H1 (cell line): ENCODE measurements at places on chromosomes 13 and 19. TPM values are rescaled to one million over a fixed set of nuclear protein-coding genes. Genes with fewer than 3 reads are reported as not detected.

DNA sequence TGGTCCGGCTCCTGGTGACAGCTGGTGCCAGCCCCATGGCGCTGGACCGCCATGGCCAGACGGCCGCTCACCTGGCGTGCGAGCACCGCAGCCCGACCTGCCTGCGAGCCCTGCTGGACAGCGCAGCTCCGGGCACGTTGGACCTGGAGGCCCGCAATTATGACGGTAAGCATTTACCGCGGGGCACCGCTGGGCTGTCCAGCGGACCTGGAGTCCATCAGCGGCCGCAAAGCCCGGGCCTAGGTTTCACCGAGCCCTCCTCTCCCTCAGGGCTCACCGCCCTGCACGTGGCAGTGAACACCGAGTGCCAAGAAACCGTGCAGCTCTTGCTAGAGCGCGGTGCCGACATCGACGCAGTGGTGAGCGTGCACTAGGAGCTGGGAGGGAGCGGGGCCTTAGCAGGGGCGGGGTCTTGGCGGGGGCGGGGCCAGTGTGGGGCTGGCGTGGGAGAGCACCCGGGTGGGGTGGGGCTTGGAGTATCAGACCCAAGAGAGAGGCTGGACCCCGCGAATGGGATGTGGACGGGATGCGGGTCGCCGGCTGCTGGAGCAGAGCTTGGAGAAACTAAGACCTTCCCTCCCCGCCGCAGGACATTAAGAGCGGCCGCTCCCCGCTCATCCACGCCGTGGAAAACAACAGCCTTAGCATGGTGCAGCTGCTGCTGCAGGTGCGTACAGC is 8.7 kb downstream of the BCL3 start:
- H3K36me3 ChIP-seq: no peaks in the 10 kb centered on the region
- H3K4me3 ChIP-seq: peak overlapping the region; percentile 48
- peaks cover 42% of the 10 kb centered on the region for H3K4me1 ChIP-seq
- DNase-seq: peak; percentile 66
- H3K27ac ChIP-seq: no peak overlapping the region
- peaks cover 46% of the 10 kb centered on the region for H3K27me3 ChIP-seq

DNA sequence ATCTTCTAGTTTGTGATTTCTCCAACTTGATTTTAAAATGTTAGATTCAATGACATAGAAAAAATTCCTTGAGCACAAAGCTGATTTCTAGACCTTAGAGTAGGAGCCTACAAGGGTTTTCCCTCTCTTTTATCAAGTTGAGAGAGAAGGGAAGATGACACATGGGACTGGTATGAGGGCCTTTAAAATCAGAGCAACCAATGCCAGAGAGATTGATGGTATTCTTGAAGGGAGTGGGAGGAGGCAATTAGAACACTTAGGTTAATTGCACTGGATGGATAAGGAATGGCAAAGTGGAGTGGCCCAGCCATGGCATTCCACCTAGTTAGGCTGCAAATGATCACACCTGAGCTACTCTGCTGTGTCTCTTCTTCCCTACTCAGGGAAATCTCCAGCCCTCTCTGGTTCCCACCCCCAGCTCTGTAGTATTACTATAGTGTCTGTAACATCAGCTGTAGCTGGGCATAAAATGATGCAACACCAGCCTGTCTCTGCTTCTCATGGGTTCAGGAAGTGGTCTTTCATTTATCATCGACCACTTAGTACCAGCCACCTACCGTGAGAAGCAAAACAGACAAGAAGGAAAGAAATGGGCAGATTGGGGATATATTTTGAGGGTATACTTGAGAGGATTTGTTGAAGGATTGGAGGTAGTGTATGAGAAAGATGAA is 333.6 kb downstream of the DLEU7 start:
- no peak for DNase-seq
- no peak overlapping the region for H3K4me3 ChIP-seq
- H3K4me1 ChIP-seq: no peaks in the 10 kb centered on the region
- no peak overlapping the region for H3K27ac ChIP-seq

GRCh38 chr13:70203661-70204229 is 95.5 kb upstream of the KLHL1 start:
- H3K27ac ChIP-seq: no peak overlapping the region
- DNase-seq: no peak
- H3K36me3 ChIP-seq: no peaks in the 10 kb centered on the region
- H3K4me1 ChIP-seq: no peaks in the 10 kb centered on the region

- H3K27me3 ChIP-seq: no peaks in the 10 kb centered on the region
- H3K36me3 ChIP-seq: no peaks in the 10 kb centered on the region
- H3K27ac ChIP-seq: no peak overlapping the region
These were observed 170.2 kb downstream of the DCLK1 start for GRCh38 chr13:35961002-35961401.

The ZNF728 gene
- not detected in 2 replicates for total RNA-seq

The ARRDC5 gene
- not detected in 2 replicates for total RNA-seq

GRCh38 chr19:45391346-45391745 is 13.5 kb downstream of the PPP1R13L start:
- peaks cover 6% of the 10 kb centered on the region for H3K27me3 ChIP-seq
- H3K36me3 ChIP-seq: no peaks in the 10 kb centered on the region
- H3K4me3 ChIP-seq: no peak overlapping the region
- no peak for DNase-seq
- peaks cover 2% of the 10 kb centered on the region; the same call in 1 of the 2 replicates for H3K4me1 ChIP-seq

DNA sequence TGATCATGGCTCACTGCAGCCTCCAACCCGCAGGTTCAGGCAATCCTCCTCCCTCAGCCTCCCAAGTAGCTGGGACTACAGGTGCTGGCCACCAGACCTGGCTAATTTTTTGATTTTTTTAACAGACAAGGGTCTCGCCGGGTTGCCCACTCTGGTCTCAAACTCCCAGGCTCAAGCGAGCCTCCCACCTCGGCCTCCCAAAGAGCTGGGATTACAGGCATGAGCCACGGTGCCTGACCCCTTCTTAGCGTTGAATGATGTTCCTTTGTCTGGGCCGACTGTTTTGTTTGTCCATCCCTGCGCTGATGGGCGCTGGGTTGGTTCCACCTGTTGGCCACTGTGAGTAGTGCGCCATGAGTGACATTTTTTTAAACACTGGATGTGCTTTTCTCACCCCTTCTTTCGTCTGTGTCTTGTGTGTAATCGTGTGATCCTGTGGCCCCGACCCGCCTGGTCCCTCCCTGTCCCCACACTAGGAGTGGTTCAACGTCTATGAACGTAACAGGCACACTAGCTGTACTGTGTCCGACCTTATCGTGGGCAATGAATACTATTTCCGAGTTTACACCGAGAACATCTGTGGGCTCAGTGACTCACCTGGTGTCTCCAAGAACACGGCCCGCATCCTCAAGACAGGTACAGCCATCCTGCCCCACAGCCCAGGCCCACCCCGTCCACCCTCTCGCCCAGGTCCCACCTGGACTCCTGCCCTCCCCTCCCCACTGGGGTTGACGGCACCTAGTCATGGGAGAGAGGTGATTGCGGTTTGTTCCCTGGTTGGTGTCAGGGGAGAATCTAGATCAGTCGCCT is 15.0 kb upstream of the EMC10 start:
- H3K4me1 ChIP-seq: peaks cover 2% of the 10 kb centered on the region
- no peaks in the 10 kb centered on the region for H3K27me3 ChIP-seq
- no peak overlapping the region for H3K27ac ChIP-seq
- no peak overlapping the region for H3K4me3 ChIP-seq

DNA sequence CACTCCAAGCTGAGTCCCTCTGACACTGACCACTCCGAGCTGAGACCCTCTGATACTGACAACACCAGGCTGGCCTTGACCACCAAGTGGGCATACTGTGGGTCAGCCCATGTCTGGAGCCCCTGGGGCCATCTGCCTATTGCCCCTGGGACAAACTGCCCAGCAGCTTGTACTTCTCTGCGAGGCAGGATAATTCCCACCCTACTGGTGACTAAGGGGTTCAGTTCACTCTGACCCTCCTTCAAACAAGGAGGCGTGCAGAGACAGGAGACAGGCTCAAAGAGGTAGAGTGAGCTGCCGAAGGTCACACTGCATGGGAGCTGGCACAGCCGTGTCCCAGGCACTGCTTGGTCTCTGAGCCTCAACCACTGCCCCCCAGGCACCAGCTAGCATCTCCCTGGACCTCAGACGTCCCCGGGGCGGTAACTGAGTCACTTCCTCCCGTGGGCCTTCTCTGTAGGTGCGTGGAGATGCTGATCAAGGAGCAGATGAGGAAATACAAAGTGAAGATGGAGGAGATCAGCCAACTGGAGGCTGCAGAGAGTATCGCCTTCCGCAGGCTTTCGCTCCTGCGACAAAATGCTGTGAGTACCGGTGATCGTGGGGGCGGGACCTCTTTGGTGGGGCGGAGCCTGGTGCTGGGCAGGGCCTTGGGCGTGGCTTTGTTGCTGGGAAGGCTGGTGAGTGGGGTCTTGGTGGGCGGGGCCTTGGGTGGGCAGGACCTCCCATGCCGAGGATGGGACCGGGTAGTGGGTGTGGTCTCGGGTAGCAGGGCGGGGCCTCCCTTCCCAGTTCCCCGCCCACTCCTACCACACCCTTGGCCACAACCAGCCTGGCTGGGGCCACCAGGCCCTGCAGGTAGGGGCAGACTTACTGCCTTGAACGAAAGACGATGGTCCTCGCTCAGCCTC is 5.8 kb upstream of the USE1 start:
- H3K36me3 ChIP-seq: peaks cover 4% of the 10 kb centered on the region
- peak overlapping the region; percentile 17; the same call in 1 of the 2 replicates for H3K4me3 ChIP-seq
- peaks cover 5% of the 10 kb centered on the region for H3K4me1 ChIP-seq
- peak overlapping the region; percentile 49; the same call in 1 of the 2 replicates for H3K27ac ChIP-seq
- DNase-seq: peak; percentile 97

The APOC1 gene
- total RNA-seq: 78.2 and 87.8 TPM in 2 replicates

DNA sequence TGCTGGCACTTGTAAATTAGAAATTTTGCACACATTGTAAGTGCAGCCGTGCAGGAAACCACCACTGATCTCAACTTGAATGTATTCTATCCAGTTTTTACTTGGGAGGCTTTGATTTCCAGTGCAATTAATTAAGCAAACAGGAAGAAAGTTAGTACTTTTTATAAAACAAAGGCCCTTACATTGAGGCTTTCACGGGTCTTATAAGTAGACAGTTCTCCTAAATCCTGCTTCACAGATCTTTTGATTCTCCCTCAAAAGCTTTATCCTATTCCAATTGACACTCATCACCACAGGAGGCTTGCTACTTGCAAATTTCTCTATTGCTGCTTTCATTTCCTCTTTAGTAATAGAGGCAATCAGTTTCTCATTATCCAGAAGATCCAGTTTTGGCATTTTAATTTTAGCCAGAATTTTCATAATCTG is 90.1 kb downstream of the ERCC5 start:
- no peak overlapping the region for H3K4me3 ChIP-seq
- no peaks in the 10 kb centered on the region for H3K4me1 ChIP-seq
- H3K27me3 ChIP-seq: no peaks in the 10 kb centered on the region
- H3K36me3 ChIP-seq: no peaks in the 10 kb centered on the region

GRCh38 chr13:37175996-37176395 is 70.5 kb upstream of the CSNK1A1L start:
- no peak overlapping the region for H3K4me3 ChIP-seq
- H3K4me1 ChIP-seq: no peaks in the 10 kb centered on the region
- DNase-seq: no peak
- H3K27ac ChIP-seq: no peak overlapping the region

The ZNF69 gene
- total RNA-seq: 21.2 and 22.8 TPM in 2 replicates

DNA sequence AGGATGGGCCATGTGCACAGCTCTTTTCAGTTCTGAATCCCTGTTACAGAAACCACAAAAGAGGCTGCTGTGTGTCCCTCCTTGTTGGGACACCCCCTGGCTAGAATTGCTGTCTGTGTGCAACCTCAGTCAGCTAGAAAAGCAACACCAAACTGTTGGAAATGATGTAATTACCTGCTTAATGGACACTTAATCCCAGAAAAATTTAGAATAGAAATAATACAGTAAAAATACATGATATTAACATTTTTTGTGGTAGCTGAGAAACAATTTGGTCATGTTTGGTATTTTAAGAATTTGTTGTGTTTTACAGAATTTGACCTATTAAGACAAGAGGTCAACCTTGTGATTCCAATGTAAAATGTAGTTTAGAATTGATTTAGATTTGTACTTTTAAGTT is 46.8 kb downstream of the FAM124A start:
- H3K27ac ChIP-seq: no peak overlapping the region
- no peak for DNase-seq
